ENCODE measurements at places on chromosomes 12 and 14.

DNA sequence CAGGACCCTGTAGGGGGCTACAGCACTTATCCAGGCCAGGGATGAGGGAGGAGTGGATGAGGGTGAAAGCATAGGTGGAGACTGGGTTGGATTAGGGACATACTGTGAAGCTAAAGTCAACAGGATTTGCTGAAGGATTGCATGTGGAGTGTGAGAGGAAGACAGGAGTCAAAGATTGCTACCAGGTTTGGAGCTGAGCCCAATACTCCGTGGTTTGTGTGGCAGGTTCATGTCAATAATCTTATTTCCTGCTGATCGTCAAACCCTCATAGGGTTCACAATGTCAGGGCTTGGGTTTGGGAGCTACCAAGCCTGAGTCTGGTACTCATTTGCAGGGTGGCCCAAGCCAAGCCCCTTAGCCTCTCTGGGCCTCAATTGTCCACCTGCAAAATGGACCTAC lies 77.1 kb upstream of the PLXNC1 start:
- no peak for DNase-seq

DNA sequence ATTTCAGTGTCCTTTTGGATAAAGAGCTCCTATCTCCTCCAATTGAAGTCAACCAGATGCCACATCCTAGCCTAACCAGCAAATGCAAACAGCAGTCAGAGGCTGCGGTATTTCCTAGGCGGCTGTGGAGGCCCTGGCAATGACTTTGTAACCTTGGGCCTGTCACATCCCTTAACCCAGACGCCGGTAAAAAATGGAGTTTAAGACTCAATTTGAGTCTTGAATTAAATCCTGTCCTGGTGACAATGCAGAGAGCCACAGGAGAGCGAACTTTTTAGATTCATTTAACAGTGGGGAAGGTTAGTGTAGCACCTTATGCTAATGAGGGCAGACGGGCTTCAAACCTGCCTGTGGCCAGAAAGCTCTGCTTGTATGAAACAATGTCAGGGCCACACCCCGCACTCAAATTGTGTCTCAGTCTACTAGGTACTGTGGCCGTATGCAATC lies 1.3 kb downstream of the C12orf75 start:
- DNase-seq = peak; percentile 42

GRCh38 chr14:32312010-32312331 lies 17.1 kb upstream of the AKAP6 start:
- DNase-seq = no peak

DNA sequence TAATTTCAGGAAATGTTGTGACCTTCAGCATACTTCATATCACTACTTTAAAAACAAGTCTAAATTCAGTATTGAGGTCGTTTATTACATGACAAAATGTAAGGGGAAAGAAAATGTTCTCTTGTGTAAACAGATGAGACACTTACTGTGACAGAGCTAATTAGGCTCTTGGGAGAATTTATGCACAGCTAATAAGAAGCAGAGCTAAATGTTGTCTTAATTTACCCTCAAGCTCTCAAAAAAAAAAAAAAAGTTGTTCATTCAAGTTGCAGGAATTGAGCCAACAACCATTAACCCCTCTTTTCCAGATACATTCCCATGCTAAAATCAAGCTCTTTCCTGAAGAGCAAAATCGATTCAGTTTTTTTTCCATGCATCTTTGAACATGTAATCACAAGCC lies 1419.4 kb downstream of the FSCB start:
- no peak for DNase-seq

DNA sequence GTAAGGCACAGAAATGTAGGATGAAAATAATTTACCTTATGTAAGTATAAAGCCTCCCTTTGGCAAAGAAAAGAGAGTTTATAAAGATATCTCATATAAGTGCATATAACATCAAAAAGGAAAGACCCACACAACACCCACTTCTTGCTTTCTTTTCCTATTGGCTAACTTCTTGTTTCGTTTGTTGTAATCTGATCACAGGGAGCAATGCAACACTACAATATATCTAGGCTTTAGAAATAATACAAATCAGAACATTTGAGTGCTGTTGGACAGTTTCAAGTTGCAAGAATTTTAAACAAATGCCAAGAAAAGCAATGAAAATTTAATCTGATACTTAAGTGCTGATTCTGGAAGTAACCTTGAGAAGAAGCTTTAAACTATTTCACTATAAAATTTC lies 1.3 kb downstream of the FGD6 start:
- DNase-seq = no peak

DNA sequence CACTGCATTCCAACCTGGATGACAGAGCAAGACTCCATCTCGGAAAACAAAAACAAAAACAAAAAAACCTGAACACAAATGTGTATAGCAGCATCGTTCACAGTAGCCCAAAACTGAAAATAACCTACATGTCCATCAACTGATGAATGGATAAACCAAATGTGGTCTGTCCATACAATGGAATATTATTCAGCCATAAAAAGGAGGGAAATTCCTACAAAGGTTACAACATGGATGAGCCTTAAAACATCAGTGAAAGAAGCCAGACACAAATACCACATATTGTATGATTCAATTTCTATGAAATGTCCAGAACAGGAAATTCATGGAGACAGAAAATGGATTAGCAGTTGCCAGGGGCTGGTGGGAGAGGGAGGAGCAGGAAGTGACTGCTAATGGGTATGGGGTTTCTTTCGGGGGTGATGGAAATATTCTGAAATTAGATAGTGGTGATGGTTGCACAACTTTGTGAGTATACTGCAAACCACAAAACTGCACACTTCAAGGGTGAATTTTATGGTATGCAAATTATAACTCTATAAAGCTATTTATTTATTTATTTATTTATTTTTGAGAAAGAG lies 4.0 kb downstream of the MYL2 start:
- no peak for DNase-seq

- no peak for DNase-seq
These were observed 7.4 kb upstream of the CCDC198 start for GRCh38 chr14:57501039-57501557.

GRCh38 chr14:95831468-95831867 lies 45.2 kb upstream of the TUNAR start:
- DNase-seq = no peak

- no peak for DNase-seq
These were observed 507 bp upstream of the CD9 start for GRCh38 chr12:6199531-6200255.

DNA sequence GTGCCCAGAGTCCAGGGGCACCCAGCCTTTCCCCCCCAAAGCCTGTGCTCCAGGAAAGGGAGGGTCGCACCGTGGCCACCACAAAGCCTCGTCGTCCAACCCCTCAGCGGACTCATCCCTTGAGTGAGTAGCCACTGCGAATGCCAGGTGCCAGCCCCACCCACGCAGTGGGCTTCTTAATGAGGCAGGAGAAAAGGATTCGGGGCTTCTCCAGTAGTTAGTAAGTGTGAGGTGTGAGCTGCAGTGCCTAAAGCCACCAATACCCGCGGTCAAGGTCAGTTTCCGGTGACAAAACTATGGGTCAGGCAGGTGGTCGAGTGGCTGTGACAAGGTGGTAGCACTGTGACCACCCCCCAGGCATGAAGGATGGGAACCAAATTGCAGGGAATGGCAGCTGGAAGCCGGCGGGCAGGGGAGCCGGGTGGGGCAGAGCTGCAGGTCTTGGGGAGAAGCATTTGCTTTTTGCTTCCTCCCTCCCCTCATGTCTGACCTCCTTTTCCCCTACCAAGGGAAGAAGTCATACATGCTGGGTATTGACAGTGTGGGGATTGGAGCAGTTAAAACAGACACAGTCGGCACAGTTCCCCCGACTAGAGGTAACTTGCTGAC lies 8.0 kb downstream of the RAN start:
- no peak for DNase-seq

DNA sequence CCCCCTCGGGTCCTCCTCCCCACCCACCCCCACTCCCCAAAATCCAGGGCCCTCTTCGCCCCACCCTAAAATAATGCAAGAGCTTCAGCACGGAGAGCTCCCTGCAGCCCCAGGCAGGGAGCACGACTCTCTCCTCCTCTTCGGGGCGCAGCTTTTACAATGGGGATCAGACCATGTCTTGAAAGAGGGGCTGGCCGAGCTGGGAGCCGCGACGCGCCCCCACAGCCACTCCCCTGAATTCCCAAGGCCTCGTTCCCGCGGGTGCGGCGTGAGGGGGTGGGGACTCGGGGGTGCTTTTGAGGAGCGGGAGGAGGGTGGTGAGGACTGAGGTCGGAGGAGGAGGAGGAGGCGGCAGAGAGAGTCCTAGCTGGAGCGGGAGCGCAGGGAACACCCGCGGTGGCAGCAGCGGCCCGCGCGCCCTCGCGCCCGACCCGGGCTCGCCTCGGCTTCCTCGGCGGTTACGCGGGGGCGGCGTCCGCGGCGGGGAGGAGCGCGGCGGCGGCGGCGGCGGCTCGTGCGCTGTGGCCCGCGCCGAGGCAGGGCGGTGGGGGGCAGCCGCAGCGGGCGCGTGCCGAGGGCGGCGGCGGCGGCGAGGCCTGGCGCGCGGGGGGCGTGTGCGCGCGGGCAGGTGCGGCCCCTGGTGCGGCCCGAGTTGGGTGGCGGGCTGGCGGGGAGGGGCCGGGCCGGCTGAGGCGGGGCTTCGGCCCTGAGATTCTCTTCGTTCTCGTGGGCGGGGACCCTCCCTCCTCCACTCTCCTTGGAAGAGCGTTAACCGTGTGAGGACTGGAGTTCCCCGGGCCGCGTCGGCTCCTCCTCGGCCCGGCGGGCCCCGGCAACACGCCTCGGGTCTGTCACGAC lies at the start of gene ANKS1B:
ANKS1B (minus strand) TSS at position 666 of the 858 bp plus-strand sequence. CDS start 699 bp downstream, outside the sequence.
- peak; percentile 44 for DNase-seq

DNA sequence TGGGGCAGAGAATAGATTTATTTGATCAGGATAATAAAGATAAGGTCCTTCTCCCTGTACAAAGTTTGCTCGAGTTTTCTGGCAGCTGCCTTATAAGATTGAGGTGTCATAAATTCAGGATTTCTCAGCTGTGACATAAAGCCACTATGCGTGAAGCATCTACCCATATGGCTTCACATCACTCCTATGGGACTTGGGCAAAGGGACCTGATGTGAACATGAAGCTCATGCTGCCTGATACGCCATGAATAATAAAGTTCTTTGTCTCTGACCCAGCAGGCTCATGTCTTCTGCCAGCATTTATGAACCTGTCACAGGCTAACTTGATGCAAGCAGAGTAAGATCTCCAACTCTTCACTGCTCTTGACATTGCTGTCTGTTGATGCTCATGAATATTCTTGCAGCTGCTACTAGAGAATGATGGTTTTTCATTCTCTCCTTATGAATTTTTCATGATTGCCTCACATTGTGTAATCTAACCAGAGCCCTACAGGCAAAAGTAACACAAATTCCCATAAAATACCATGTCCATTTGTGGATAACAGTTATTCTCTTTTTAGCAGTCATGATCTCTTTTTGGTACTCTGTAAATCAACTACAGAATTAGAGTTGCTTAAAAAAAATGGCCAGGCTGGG lies 49.0 kb upstream of the CPNE8 start:
- DNase-seq = no peak

- peak; percentile 10 for DNase-seq
These were observed 35.7 kb upstream of the ATP2A2 start for GRCh38 chr12:110245369-110245772.

GRCh38 chr12:69523433-69524330 lies 53.5 kb downstream of the FRS2 start:
- no peak for DNase-seq
